ENCODE measurements at places on chromosomes 1 and 21. TPM values are rescaled to one million over a fixed set of nuclear protein-coding genes. Genes with fewer than 3 reads are reported as not detected.
A peak's percentile ranks its signal among the peaks of the same experiment; 100 is the strongest.

The SLFNL1 gene
- total RNA-seq, result 0.52 TPM

The KCNJ10 gene
- total RNA-seq, result not detected

The FCRL1 gene
- not detected for total RNA-seq

The TLR5 gene
- 17.3 TPM for total RNA-seq

The CELA3B gene
- total RNA-seq, result not detected

The CD101 gene
- 0.76 TPM for total RNA-seq

The LCE1E gene
- not detected for total RNA-seq

The LINGO4 gene
- not detected for total RNA-seq

- H3K4me1 ChIP-seq, result peaks cover 19% of the 10 kb centered on the region
- no peaks in the 10 kb centered on the region for H3K36me3 ChIP-seq
- H3K27me3 ChIP-seq, result no peaks in the 10 kb centered on the region
- DNase-seq, result peak; percentile 60
- H3K4me3 ChIP-seq, result no peak overlapping the region
These were observed 90.0 kb downstream of the NOS1AP start for GRCh38 chr1:162159515-162159914.

DNA sequence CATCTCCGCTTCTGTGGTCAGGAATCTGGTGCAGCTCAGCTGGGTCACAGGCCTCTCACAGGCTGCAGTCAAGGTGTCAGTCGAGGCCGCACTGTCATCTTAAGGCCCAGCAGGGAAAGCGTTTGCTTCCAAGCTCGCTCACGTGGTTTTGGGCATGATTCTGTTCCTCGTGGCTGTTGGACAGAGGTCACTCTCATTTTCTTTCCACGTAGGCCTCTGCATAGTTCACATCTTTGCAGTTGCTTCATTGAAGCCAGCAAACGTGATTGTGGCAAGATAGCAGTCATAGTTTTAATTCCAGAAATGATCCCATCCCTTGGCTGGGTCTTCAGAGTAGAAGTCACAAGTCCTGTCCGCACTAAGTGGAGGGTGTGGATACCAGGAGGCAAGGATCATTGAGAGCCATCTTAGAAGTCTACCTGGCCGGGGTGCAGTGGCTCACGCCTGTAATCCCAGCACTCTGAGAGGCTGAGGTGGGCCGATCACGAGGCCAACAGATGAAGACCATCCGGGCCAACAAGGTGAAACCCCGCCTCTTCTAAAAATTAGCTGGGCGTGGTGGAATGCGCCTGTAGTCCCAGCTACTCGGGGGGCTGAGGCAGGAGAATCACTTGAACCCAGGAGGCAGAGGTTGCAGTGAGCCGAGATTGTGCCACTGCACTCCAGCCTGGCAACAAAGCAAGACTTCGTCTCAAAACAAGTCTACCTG, 24.5 kb downstream of the NECAP2 start:
- peaks cover 10% of the 10 kb centered on the region for H3K36me3 ChIP-seq
- no peak overlapping the region for H3K4me3 ChIP-seq
- no peaks in the 10 kb centered on the region for H3K27me3 ChIP-seq

DNA sequence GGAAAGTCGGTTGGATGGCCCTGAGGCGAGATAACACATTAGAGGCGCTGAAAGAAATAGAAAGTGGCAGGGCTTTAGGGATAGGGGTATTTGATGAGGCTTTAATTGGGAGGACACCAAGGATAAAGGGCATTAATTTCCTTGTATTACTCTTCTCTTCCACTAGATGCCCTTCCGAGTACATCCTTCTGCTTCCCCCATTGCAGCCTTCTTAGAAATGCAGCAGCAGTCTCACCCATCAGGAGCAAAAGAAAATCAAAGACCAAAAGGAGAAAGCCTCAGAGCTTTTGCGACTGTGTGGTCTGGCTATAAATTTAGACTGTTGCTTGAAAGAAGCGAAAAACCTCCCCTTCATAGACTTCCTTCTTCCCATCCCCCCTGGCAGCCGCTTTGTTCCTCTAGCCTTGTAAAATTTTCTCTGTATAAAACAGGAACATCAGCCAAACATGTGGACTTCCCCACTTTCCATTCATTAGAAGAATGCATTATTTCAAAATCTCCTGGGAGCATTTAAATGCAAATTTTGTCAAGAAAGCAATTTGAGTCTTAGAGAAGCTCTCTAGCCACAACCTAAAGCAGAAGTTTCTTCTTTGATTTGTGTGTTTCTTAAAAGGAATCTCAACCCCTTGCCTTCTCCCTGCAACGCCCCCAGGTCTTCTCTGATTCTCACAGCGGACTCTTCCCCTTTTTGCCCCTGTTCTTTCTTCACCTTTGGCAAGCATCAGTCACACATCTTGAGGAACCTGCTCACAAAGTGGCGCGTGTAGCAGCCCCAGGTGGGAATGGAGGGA, 76.6 kb downstream of the NDUFS5 start:
- peaks cover 8% of the 10 kb centered on the region for H3K36me3 ChIP-seq
- H3K27me3 ChIP-seq, result no peaks in the 10 kb centered on the region
- peak; percentile 41 for DNase-seq
- peaks cover 37% of the 10 kb centered on the region for H3K4me1 ChIP-seq
- no peak overlapping the region for H3K27ac ChIP-seq
- H3K4me3 ChIP-seq, result no peak overlapping the region

- H3K4me3 ChIP-seq, result no peak overlapping the region
- H3K36me3 ChIP-seq, result no peaks in the 10 kb centered on the region
- DNase-seq, result no peak
- H3K27me3 ChIP-seq, result no peaks in the 10 kb centered on the region
These were observed 111.6 kb downstream of the LEPR start for GRCh38 chr1:65531972-65532570.

DNA sequence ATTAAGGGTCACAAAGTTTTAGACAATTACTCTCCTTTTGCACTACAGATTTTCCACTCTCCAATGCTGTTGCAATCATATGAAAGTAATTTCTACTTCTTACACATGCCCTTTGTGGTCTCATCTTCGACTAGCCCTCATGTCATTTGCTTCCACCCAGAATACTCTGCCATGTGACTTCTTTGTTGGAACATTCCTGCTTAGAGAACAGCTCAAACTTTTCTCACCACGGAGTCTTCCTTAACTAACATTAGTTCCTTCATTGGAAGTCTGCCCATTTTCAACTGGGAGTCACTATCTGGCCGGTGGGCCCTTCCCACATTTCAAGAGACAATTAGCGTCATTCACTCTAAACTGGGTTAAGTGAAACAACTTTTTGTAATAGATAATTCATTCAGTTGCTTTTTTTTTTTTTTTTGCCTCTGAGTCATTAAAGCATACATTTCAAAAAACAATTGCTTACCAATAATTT, 142.6 kb upstream of the PALMD start:
- H3K27ac ChIP-seq, result no peak overlapping the region
- no peaks in the 10 kb centered on the region for H3K36me3 ChIP-seq
- no peaks in the 10 kb centered on the region for H3K27me3 ChIP-seq

- no peaks in the 10 kb centered on the region for H3K27me3 ChIP-seq
- no peak overlapping the region for H3K27ac ChIP-seq
- peaks cover 26% of the 10 kb centered on the region for H3K4me1 ChIP-seq
- no peaks in the 10 kb centered on the region for H3K36me3 ChIP-seq
- no peak overlapping the region for H3K4me3 ChIP-seq
These were observed 736.3 kb downstream of the LTN1 start for GRCh38 chr21:28256420-28256831.

DNA sequence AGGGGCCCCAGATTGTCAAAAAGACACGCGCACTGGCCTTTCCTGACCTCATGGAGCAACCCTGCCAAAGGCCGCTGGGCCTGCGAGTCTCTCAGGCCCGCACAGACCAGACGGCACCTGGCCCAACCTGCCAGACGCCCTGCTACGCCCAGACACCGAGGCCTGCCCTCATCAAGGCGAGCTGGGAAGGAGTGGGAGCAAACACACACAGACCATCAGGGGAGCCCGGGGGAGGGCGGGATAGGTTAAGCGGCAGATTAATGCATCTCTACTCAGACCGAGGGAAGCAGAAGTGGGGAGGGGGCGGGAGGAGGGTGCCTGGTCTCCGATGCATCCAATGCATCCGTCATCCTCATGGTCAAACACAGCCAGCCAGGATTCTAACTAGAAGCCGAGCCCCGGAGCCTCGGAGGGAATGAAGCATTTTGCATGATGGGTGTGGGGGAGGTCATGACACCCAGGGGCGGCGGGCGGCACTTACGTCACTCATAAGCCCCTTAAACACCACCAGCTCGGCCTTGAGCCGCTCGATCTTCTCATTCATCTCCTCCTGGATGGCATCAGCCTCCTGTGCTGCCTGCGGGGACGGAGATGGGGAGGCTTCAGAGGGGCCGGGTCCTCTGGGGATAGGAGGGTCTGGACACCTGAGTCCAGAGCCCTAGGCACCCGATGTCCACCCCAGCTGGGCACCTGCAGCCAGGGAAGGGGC, 17.0 kb upstream of the ALDH4A1 start:
- H3K4me3 ChIP-seq, result no peak overlapping the region
- peaks cover 10% of the 10 kb centered on the region for H3K36me3 ChIP-seq

GRCh38 chr1:80059940-80060339, 1053.4 kb upstream of the ADGRL4 start:
- no peaks in the 10 kb centered on the region for H3K4me1 ChIP-seq
- H3K36me3 ChIP-seq, result no peaks in the 10 kb centered on the region
- no peak overlapping the region for H3K4me3 ChIP-seq
- no peak overlapping the region for H3K27ac ChIP-seq
- no peaks in the 10 kb centered on the region for H3K27me3 ChIP-seq

DNA sequence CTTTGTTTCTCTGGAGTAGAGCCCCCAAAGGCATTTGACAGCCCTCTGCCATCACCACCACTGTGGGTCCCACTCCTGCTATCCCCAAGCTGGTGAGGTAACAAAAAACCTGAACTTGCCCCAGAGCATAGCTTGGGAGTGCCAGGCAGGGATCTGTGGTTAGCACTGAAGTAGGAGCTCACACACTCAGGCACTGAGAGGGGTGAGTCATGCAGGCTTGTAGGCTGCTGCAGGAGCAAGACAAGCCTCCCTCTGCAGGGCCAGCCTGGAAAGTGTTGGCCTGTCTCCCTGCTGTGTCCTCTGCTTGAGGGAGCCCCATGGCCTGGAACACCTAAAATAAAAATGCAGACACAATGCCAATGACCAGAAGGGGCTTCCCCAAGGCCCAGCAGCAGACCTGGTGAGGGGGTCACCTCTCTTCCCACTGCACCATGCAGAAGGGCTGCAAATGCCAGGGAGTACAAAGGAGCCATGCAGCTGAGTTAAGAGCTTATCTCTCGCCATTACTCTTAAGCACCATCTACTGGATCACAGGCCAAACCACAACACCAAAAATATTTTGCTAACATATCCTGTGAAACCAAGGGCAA, 108.9 kb upstream of the POGK start:
- no peak for DNase-seq
- no peak overlapping the region for H3K4me3 ChIP-seq
- H3K27me3 ChIP-seq, result no peaks in the 10 kb centered on the region

DNA sequence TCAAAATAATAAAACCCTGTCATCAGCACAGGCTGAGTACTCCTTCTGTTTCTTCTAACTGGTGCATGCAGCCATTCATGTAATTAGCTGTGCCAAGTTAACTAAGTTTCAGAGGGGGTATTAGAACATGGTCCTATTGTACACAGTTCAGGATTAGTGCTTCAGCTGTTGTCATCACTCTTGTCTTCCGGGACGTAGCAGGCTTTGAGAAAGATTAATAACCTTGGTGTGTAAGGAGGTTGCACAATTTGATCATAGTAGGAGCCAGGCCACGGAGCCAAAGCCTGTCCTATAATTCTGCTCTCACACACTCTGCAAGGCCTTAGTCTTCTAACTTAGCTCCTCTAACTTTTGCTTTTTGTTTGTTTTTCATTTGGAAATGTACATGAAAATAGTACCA, 44.7 kb downstream of the PTGFRN start:
- no peaks in the 10 kb centered on the region for H3K27me3 ChIP-seq
- no peaks in the 10 kb centered on the region for H3K36me3 ChIP-seq
- H3K4me3 ChIP-seq, result no peak overlapping the region
- H3K27ac ChIP-seq, result no peak overlapping the region
- DNase-seq, result no peak

- H3K27me3 ChIP-seq, result no peaks in the 10 kb centered on the region
- no peak overlapping the region for H3K27ac ChIP-seq
- H3K4me1 ChIP-seq, result peaks cover 6% of the 10 kb centered on the region
- DNase-seq, result no peak
These were observed 76.6 kb downstream of the PLPP3 start for GRCh38 chr1:56502700-56503245.

GRCh38 chr21:32951041-32951440, 74.7 kb upstream of the OLIG2 start:
- no peak for DNase-seq
- H3K4me1 ChIP-seq, result no peaks in the 10 kb centered on the region

GRCh38 chr1:197868751-197869489, 33.5 kb upstream of the C1orf53 start:
- H3K4me1 ChIP-seq, result peaks cover 1% of the 10 kb centered on the region
- peak; percentile 62 for DNase-seq
- H3K4me3 ChIP-seq, result no peak overlapping the region

DNA sequence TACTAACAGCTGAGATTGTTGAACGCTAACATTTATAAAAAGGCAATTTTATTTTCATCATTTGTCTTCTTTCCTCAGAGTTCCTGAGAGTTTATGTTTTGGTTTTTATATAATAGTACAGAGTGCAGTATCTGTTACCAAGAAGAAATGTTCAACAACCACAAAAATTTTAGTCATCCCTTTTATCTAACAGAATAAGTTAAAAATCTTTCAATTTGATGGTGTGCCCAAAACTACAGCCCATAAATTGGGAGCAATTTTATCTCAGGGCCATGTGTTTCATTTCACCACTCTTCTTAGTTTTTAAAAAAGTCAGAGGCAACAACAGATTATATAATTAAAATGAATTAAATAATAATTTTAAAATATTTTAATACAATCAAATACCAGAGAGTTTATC, 37.1 kb downstream of the NEXN start:
- no peak overlapping the region for H3K27ac ChIP-seq
- H3K4me1 ChIP-seq, result peaks cover 8% of the 10 kb centered on the region
- no peak for DNase-seq
- H3K36me3 ChIP-seq, result no peaks in the 10 kb centered on the region
- no peak overlapping the region for H3K4me3 ChIP-seq

- no peak overlapping the region for H3K4me3 ChIP-seq
- peak overlapping the region; percentile 80 for H3K27ac ChIP-seq
- H3K36me3 ChIP-seq, result peaks cover 8% of the 10 kb centered on the region
These were observed 121.2 kb downstream of the SLC45A1 start for GRCh38 chr1:8439015-8439702.

DNA sequence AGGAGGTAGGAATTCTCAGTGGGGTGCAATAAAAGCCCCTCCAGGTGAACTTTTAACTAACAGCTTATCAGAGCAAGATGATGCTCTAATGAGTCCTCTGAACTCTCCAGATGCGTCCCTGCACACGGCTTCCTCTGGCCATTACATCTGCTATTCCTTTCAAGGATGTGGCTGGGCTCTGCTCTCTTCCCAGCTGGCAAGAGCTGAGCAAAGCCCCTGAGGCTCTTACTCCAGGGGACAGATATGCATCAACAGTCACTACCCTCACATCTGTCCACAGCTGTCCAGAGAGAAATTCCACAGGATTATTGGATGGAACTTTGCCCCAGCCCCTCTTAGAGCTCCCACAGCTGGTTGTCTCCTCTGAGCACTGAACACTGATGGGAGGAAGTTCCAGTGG, 267.8 kb downstream of the C1orf94 start:
- no peak overlapping the region for H3K4me3 ChIP-seq
- peaks cover 52% of the 10 kb centered on the region for H3K27me3 ChIP-seq
- DNase-seq, result no peak
- H3K27ac ChIP-seq, result no peak overlapping the region
- H3K4me1 ChIP-seq, result no peaks in the 10 kb centered on the region
